ENCODE measurements at places on chromosomes 16 and 17. TPM values are rescaled to one million over a fixed set of nuclear protein-coding genes. Genes with fewer than 3 reads are reported as not detected.

Gene IRX3
- 6.5 TPM for total RNA-seq

Gene PRKCB
- total RNA-seq: 0.18 TPM

Gene CCDC47
- total RNA-seq: 87.8 TPM

Gene CENPX
- 188 TPM for total RNA-seq

Gene TBC1D3E
- not detected for total RNA-seq

Gene TPSG1
- total RNA-seq: not detected
